Bronchus fibroblast of lung (primary cell): ENCODE measurements at places on chromosomes 5 and 9. TPM values are rescaled to one million over a fixed set of nuclear protein-coding genes. Genes with fewer than 3 reads are reported as not detected.

Gene FOXD4L4
- not detected in 2 replicates for total RNA-seq

Gene KCNMB1
- not detected in 2 replicates for total RNA-seq

Gene BNC2
- 16.3 and 23.9 TPM in 2 replicates for total RNA-seq

Gene LYSMD3
- total RNA-seq: 9.4 and 9.8 TPM in 2 replicates

Gene AK8
- 0.34 and 0.59 TPM in 2 replicates for total RNA-seq

Gene TTC1
- 34.5 and 45.7 TPM in 2 replicates for total RNA-seq

Gene TMEM174
- not detected in 2 replicates for total RNA-seq

Gene PCDHB3
- 0.15 and 0.17 TPM in 2 replicates for total RNA-seq

Gene ENHO
- not detected in 2 replicates for total RNA-seq

Gene SLC6A19
- not detected in 2 replicates for total RNA-seq

Gene PRDM9
- total RNA-seq: not detected in 2 replicates

Gene SMIM33
- total RNA-seq: not detected in 2 replicates

Gene ADAMTS12
- 14.7 and 16.3 TPM in 2 replicates for total RNA-seq

Gene CNTNAP3B
- total RNA-seq: 3.7 and 5.8 TPM in 2 replicates

Gene TSSK1B
- total RNA-seq: not detected in 2 replicates

Gene SH2D3C
- under 0.01 TPM in 1 of 2 replicates, not detected in the other for total RNA-seq

Gene RETREG1
- 0.45 and 0.84 TPM in 2 replicates for total RNA-seq

Gene OR13C5
- total RNA-seq: not detected in 2 replicates

Gene LPAR1
- 106 and 111 TPM in 2 replicates for total RNA-seq

Gene FBXO4
- total RNA-seq: 9.7 and 12.3 TPM in 2 replicates
